ENCODE measurements at places on chromosomes 16 and 17.

DNA sequence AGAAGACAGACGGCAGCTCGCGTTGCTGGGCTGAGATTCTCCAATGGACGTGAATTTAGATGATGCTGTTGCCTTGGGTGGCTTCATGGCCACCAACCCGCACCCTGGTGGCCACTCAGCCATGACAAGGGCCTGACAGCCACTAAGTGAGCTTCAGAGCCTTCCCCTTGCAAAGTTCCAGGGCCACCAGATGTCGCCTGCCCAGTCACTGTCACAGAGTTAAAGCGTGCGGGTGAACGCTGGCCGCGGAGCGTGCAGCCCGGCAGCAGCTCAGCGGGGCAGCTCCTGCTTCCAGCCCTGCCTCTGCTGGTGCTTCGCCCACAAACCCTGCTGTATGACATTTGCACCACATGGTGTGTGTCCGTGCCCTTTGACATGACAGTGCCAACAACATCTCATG, 13.3 kb upstream of the KREMEN2 start:
- no peak for DNase-seq

DNA sequence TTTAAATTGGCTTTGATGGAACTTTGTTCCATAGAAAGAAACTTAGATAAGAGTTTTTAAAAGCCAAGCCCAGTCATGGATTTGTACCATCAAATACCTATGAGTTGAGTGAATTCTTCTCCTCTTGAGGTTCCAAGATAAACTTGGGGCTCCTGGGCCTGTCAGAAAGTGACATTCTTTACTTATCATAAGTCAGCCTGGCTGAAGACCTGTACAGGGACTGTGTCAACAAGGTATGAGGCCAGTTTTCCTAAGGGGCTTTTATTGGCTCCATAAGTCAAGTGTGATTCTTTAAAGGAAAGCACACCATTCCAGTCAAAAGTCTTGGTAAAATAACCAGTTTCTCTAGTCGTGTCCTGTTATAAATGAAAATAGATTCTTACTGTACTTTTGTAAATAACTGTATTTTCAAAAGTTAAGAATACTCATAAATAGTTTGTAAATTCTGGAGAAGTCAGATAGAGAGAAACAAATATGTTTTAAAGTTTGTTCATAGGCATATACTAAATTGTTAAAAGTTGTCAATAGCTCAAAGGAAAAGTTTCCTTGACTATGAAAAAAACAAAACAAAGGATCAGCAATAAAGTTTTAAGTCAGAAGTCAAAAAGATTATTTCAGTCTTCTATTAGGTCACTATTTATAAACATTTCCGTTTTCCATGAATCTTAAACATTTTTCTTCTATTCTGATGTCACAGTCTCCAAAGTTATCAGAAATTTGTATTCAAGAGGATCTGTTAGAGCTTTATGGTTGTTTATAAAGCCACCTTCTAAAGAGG, 22.5 kb upstream of the MYO1D start:
- DNase-seq = no peak

- DNase-seq = peak; percentile 88
Observed at GRCh38 chr17:45218895-45219661, 2.6 kb upstream of the FMNL1 start.

- DNase-seq = no peak
Observed at GRCh38 chr17:77478281-77478680, 337.5 kb downstream of the SEC14L1 start.

- DNase-seq = no peak
Observed at GRCh38 chr17:58004060-58004459, 3.0 kb downstream of the SRSF1 start.

GRCh38 chr16:11181899-11182279, 74.1 kb downstream of the SOCS1 start:
- no peak for DNase-seq

DNA sequence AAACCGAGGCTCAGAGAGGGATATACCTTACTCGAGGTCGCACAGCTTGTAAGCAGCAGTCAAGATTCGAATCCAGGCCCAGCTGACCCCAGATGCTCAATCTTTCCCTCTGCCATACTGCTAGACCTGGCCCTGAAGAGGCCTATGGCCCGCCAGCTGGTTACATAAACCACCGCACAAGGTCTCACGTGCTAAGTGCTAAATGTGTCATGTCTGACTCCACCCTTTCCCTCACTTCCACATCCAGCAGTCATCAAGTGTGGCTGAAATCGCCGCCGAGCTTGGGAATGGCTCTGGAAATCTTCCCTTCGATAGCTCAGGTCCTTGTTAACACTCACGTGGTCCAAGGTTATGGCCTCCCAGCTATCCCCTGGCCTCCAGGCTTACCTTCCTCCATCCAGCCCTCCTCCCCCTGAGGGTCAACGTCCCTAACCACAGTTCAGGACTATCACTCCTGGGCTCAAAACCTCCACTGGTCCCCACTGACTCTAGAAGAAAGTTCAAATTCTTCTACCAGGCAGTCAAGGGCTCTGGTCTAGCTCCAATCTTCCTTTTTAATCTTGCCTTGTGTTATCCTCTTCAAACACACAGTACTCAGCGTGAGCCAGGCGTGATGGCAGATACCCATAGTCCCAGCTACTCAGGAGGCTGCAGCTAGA, 3.5 kb downstream of the ZBTB4 start:
- no peak for DNase-seq

DNA sequence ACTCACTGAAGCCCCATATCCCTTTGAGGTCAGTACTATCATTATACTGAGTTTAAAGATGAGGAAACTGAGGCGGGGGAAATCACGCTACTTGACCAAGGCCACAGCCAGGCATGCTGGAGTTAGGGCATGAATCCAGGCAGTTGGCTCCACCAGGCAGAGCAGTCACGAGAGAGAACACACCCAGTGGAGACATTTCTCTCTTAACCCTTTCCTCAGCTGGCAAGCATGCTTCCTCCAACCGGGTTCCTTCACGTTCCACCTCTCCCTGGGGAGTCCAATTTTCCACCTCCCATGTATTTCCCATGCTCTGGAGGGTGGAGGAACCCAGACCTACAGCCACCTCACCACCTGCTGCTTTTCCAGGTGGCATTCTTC, 32.8 kb downstream of the VAC14 start:
- DNase-seq = no peak

GRCh38 chr17:40448213-40448638, 5.0 kb downstream of the IGFBP4 start:
- no peak for DNase-seq

- DNase-seq = no peak
Observed at GRCh38 chr16:75287708-75288107, 36.3 kb upstream of the BCAR1 start.

GRCh38 chr17:27577884-27578717, 52.9 kb upstream of the LGALS9 start:
- DNase-seq = no peak

- DNase-seq = no peak
Observed at GRCh38 chr16:72970656-72971055, 77.3 kb downstream of the ZFHX3 start.

DNA sequence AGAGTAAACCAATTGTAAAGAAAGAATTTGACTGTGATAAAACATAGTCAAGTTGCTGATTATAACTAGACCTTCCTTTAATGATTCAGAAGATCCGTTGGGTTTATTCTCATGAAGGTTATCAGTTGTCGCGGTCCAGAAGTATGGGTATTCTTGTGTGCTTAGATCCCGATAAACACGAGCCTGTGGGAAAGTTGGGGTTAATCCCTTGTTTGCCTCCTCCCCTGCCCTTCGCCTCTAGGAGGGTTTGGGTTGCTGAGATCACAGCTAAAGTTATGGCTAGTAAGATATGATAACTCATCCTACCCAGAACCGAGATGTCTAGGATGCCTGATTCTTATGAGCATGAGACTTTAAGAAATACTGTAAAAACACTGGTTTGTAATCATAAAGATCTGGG, 66.8 kb downstream of the GPRC5B start:
- DNase-seq = no peak

DNA sequence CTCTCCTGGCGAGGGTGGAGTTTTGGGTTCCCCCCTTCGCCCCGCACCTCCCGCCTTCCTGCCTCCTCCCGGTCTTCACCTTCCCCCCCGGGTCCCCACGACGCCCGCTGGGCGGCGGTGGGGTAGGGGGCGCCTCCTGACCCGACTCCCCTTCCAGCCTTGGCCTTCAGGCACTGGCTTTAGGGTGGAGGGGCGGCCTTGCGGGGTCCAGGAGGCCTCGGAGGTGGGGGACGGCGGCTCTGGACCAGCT, 2.4 kb downstream of the SLC16A3 start:
- DNase-seq = no peak

- no peak for DNase-seq
Observed at GRCh38 chr16:15440852-15441251, 6.5 kb downstream of the BMERB1 start.

GRCh38 chr16:4086153-4086552, 30.1 kb downstream of the ADCY9 start:
- no peak for DNase-seq

- DNase-seq = no peak
Observed at GRCh38 chr16:53465606-53466280, 31.5 kb downstream of the RBL2 start.

DNA sequence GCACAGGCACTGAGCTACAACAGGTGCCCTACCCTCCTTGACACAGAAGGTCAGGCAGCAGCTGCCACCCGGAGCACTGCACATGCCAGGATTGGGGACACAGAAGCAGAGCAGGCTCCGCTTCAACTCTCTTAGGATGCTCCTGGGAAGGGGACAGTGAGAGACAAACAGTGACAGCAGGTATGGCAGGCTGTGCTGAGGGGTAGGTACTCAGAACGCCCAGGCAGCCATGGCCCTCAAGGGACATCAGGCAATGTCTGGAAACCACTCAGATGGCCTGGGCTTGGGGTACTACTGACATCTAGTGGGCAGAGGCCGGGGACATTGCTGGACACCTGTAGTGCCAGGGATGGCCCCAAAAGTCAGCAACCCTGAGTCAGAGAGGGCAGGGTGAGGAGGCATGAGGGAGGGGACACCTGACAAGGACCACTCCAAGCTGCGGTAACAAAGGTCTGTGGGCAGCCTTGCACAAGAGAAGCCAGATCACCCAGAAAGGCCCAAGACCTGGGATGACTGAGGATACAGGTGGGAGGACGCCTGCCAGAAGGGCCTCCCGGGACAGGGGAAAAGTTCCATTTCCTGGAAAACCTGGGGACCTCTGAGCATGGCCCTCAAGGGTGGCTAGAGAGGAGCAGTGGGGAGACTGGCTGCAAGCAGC, 21.2 kb downstream of the PEMT start:
- no peak for DNase-seq

- DNase-seq = no peak
Observed at GRCh38 chr17:71983828-71984227, 137.0 kb upstream of the SOX9 start.

DNA sequence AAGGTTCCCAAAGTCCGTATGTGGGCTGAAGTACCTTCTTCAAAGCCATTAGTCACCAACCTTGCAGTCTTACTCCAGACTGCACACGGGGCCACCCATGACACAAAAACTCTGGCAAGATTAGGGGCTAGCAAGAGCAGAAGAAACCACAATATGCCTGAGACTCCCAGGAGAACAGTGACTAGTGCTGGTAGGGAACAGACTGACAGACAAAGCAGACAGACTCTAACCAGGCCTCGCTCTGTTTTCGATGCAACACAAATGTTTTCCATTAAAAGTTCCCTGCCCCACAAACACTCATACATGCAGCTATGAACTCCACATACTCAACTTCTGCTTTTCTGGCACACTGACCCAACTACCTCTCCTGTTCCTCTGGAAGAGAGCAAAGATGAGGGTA, 102.2 kb downstream of the HIC1 start:
- no peak for DNase-seq

GRCh38 chr17:42804918-42805367, 6.3 kb downstream of the CNTD1 start:
- no peak for DNase-seq

DNA sequence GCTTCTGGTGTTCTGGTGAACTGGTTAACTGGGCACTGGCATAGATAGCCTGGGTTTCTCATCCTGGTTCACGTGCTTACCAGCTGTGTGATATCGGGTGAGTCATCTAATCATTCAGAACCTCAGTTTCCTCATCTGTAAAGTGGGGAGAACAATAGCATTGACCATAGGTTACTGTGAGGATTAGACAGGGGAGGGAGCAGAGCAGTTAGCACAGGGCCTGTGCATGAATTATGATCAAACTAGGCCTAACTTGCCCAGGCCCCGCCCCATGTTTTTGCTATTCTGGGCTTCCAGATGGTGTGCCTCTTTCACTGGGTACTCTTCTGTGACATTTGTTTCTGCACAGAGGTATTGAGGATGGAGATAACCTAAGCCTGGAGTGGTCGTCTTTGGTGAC, 4.6 kb upstream of the KLHL36 start:
- DNase-seq = no peak

- DNase-seq = no peak
Observed at GRCh38 chr16:23575834-23576233, 18.3 kb downstream of the UBFD1 start.

DNA sequence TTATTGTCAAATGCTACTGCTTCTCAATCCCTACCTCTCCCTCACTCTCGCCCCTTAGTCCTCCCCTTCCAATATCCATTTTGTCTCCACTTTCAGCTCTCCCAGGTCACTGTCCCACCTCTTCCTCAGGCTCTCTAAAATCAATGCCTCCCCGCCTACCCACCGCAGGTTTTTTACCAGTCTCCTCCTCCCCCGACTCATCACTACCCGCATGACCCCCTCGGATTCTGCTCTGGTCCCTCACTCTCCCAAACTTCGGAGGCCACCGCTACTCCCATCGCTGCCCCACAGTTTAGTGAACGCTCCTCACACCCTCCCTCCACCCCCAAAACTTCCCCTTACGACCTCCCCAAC, 513 bp downstream of the CRLF3 start:
- DNase-seq = peak; percentile 29

DNA sequence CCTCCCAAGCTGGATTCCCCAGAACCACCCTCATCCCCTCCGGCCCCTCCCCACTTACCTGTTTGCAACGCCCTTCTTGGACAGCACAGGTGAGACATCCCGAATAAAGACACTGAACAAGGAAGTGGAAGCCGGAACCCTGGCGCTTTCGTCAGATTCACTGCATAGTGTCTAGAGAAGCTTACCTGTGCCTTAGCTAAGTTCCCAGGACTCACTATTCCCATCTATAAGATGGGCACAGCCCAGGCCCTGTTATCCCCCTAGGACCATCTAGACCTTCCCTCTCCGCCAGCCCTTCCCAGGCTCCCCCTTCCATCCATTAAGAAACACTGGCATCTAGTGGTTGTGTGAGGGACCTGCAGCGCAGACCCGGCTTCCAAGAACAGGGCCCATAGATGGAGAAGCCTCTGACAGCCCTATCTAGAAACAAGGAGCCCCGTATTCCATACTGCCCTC, 26.9 kb upstream of the RPL38 start:
- DNase-seq = peak; percentile 11

Data from CD8-positive, alpha-beta memory T cell (primary cell).